NK-92 treated with Interleukin-12 subunit alpha and Interleukin-12 subunit beta, amount 100 ng/mL, for 24 hours (cell line): ENCODE measurements at places on chromosomes 3 and 15.

- DNase-seq: no peak
Measured at GRCh38 chr3:126051741-126052140, 32.2 kb downstream of the SLC41A3 start.

- no peak for DNase-seq
Measured at GRCh38 chr3:11692532-11692813, 48.8 kb upstream of the VGLL4 start.

GRCh38 chr3:11059090-11059798 lies 66.7 kb downstream of the SLC6A1 start:
- peak; percentile 3 for DNase-seq

GRCh38 chr3:185176750-185177359 lies 24.0 kb upstream of the C3orf70 start:
- no peak for DNase-seq

DNA sequence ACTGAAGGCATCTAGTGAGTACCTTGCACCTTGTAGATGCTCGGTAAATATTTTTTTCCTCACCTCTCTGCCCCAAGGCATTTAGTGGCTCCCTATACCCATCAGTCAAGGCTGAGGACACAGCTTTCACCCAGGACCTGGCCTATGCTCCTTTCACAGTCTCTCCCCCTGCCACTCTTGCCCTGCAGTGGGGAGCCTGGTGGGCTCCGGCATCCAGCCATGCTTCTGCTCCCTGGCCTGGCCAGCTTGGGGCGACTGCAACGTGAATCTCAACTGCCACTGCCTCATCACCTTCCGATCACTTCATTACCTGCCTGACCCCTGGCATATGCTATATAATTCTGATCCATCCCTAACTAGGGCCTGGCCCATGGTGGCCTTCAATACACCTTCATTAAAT lies 735 bp upstream of the CX3CR1 start:
- no peak for DNase-seq

- no peak for DNase-seq
Measured at GRCh38 chr15:66679657-66680108, 22.4 kb upstream of the SMAD6 start.

DNA sequence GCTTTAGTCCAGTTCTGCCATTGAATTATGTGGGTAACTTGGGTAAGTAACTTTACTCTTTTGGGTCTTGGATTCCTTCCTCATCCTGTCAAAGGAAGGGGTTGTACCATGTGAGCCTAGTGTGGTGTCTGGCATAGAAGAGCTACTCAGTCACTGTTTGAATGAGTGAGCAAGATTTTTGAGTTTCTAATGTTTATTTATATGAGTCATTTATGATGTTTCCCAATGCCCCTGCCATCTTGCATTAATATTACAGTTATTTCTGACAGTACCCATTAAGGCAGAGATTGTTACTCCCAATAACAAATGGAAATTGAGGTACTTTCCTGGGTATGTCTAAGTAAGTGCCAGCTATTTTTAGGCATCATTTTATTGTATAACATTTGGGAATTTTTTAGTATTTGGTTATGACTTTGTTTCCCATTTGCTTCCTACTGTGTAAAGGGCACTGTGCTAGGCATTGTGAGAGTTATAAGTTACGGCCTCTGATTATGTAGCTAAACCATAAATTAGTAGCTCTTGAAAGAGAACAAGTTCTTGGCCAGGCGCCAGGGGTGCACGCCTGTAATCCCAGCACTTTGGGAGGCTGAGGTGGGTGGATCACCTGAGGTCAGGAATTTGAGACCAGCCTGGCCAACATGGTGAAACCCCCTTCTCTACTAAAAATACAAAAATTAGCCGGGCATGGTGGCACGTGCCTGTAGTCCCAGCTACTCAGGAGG lies 23.5 kb downstream of the NR1D2 start:
- DNase-seq: no peak

DNA sequence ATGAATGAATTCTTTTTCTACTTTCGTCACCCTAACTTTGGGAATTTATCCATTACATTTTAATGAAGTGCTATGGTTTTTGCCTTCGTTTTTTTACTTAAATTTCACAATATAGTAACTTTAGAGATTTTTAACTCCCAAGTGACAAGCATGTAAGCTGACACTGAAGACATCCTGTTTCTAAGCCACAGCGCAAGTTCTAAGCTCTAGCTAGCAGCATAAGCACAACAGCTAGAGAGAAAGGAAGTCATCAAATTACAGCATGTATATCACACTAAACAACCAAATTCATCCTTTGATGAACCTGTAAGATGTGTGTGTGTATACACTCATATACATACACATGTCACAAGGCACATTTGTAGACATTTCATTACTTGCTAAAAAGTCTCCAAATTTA lies 119.3 kb downstream of the P3H2 start:
- DNase-seq: no peak

DNA sequence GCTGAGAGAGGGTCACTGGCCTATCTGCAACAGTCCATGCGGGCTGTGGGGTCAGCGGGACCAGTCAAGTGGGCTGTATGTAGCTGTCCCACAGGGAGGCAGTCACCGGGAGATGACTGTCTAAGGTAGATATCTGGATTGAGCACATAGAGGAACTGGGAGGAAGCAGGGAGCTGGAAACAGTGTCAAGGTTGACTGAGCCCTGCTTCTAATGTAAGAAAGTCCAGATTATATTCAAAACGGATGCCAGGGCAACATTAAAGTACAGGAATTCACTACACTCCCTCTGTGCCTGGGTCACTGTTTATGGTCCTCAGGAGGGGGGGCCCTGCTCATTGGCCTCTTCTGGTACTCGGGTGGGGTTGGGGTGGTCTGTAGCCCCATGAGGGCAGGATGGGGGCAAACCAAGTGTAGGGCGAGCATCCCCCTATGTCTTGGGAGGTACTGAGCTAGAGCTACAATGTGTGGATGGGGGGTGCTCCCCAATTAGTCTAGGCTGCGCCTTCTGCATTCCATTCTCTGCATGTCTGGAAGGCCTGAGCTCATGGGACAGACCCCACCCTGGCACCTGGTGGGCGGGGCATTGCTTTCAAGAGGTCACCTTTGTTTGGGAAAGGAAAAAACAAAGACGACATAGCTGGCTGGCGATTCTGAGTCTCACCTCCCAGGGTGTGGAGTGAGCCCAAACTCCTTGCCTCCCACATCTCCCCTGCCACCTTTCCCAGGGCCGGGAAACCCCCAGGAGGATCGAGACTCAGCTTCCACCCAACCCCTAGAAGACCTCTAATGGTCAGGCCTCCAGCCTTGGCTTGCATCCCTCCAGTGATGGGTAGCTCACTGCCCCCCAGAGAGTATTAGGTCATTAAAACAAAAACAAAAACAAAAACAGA lies 45.1 kb upstream of the C15orf39 start:
- no peak for DNase-seq

- DNase-seq: no peak
Measured at GRCh38 chr15:80090041-80090440, 30.6 kb downstream of the ZFAND6 start.

GRCh38 chr15:35833581-35833980 lies 287.6 kb upstream of the DPH6 start:
- DNase-seq: no peak

DNA sequence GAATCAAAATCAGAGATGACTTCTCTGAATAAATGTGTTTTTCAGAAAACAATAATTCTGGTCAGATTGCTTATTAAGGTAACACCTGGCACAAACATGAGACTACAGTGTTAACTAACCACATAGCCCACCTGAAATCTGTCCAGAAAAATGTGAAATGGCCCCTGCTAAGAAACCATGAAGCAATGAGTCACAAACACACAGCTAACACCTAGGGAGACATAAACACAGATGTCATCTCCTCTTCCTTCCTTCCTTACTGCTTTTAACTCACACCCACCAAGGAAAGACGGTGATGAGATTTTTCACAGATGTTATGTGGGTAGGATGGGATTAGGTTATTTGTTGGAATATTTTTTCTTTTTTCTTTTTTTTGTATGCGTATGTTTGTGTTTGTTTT lies 315.0 kb upstream of the STAC start:
- no peak for DNase-seq

- DNase-seq: peak; percentile 33
Measured at GRCh38 chr3:13461169-13462124, 18.7 kb upstream of the HDAC11 start.

DNA sequence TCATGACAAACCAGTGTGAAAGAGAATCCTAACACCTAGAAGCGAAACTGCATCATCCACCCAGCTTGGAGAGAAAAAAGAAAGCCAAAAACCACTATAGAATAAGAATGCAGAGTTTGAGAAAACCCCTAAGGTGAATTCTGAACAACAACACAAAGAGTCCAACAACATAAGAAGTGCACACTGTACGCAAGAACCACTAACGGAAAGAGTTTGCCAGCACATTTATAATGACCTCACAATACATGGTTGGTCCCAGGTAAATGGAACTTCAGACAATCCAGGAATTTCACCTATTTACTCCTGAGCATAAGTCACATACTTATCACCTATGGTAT lies 128.3 kb upstream of the BHLHE40 start:
- no peak for DNase-seq

DNA sequence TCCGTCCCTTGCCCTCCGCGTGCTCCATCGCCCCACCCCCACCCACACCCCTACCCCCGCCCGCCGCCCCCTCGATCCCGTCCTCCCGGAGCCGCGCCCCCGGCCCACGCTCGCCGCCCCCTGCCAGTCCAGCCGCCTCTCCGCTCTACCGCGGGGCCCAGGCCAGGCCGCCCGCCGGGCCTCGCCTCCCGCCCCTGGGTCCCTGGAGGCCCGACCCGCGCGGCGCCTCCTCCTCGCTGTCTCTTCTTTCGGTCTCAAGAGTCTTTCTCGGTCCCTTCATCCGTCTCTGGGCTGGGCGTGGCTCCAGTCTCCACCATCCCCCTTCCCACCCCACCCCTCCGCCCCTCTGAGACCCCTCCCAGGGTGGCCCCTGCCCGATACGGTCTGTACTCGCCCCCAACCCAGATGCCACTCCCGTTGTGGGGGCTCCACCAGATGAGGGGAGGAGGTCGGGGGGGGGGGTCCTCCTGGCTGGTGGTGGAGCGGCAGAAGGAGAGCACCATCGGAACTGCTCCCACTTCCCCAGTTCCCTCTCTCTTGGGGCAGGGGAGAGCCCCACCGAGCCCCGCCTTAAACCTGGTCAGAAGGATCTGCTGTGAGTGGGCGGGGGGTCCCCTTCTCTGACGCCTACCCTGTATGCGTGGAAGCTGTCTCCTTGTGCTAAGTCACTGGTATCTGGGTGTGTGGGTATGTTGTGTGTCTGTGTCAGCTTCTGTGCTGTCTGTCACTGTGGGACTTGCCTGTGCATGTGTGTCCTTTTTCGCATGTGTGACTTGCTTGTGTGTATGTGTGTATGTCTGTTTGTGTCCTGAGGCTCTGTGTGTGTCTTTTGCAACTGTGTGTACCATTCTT lies 1.0 kb downstream of the PRKCD start:
- no peak for DNase-seq

DNA sequence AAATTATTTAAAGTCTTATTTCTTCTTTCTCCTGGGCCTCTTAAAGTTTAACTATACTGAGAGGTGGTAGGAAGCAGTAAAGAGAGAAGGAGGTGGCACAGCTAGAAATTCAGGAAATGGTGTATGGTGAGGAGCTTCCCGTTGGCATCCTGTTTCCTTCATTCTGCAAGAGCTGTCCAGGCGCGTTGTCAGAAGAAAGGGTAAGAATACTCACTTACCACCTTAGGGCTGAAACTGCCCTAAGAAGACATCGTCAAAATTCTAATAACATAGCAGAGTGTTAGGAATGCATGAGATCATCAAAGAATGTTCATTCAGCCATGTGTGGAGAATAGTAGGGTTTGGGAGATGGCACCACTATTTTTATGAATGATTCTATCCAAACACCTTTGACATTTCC lies 699.6 kb downstream of the MCTP2 start:
- DNase-seq: no peak

DNA sequence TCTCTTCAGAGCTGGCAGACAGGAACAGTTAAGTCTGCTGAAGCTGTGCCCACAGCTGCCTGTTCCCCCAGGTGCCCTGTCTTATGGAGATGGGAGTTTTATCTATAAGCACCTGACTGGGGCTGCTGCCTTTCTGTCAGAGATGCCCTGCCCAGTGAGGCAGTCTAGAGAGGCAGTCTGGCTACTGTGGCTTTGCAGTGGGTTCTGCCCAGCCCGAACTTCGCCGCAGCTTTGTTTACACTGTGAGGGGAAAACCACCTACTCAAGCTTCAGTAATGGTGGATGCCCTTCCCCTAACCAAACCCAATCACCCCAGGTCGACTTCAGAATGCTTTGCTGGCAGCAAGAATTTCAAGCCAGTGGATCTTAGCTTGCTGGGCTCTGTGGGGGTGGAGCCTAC lies 91.2 kb downstream of the SLC25A26 start:
- DNase-seq: no peak

- no peak for DNase-seq
Measured at GRCh38 chr15:92385096-92385495, 8.6 kb upstream of the ST8SIA2 start.

- no peak for DNase-seq
Measured at GRCh38 chr3:148227534-148227933, 470.2 kb upstream of the AGTR1 start.

DNA sequence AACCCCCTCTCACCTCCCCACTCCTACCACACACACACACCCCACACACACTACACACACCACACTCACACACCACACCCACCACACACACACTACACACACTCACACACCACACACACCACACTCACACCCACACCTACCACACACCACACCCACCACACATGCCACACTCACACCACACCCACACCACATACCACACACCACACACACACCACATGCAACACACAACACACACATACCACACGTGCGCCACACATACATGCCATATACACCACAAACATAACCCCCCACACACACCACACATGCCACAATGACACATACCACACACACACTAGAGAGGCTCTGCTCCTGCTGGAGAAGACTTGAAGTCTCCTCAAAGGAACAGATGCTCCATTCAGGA lies 5.9 kb upstream of the ITPKA start:
- DNase-seq: no peak

GRCh38 chr3:30340500-30340899 lies 265.9 kb upstream of the TGFBR2 start:
- no peak for DNase-seq
